ENCODE measurements at places on chromosomes 2 and 18. TPM values are rescaled to one million over a fixed set of nuclear protein-coding genes. Genes with fewer than 3 reads are reported as not detected.

Gene MAL
- polyA plus RNA-seq = 17.6 TPM

Gene NT5C1B
- polyA plus RNA-seq = 0.27 TPM

Gene TUBB8B
- not detected for polyA plus RNA-seq

Gene NAGK
- polyA plus RNA-seq = 121 TPM

Gene PTCD3
- polyA plus RNA-seq = 112 TPM

Gene NHEJ1
- 10.9 TPM for polyA plus RNA-seq

Gene RAB27B
- polyA plus RNA-seq = 13.6 TPM

Gene LRRC30
- not detected for polyA plus RNA-seq

Gene TXNDC2
- polyA plus RNA-seq = 0.27 TPM

Gene CHST10
- polyA plus RNA-seq = 41.6 TPM

Gene SOWAHC
- 16.8 TPM for polyA plus RNA-seq

Gene POLR1B
- polyA plus RNA-seq = 15.1 TPM
